ENCODE measurements at places on chromosomes 1 and 21.

GRCh38 chr1:186865857-186866256, 37.1 kb downstream of the PLA2G4A start:
- DNase-seq: no peak

DNA sequence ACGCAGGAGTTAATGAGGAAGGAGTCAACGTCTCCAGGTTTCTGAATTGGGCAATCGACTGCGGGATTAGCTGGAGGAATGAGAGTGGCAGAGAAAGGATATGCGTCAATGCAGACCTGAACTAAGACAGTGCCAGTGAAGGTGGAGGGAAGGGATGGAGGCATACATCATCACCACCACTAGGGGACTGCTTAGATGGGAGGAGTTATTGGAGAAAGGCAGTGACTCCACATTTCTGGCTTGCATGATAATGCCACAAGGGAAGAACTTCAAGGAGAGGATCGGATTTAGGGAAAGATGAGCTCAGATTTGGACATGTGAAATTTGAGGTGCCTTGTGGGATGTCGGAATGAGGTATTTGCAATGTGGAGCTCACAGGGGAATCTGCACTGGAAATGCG, 17.5 kb downstream of the VASH2 start:
- DNase-seq: no peak

GRCh38 chr1:160993544-160994193, 27.3 kb downstream of the F11R start:
- no peak for DNase-seq

DNA sequence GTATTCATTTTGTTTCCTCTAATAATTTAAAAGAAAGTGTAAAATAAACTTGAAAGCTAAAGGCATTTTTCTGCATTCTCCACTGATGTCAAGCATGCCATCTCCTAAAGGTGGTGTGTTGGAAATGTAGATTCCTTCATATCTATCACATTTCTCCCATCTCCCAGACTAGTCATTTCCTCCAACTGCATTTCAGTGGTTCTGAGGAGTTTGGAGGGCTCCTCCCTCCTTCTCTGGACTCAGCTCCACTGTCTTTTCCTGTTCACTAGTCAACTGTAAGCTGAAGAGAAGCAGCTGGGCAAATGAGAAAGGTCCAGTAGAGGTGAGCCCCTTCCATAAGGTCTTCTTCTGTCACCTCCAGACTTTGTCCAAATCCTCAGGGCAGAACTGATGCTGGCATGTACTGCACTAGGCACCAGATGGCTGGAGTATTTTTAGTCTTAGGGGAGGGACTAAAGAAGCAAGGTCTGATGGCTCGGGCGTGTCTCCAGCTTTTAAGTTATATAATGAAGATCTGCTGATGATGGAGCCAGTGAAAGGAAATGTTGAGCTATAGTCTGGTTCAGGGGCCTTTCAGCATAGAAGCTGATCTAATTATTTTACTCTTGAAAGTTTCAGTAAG, 186.1 kb downstream of the NTNG1 start:
- DNase-seq: no peak

GRCh38 chr21:46061063-46061462, 36.8 kb upstream of the COL6A2 start:
- no peak for DNase-seq

GRCh38 chr1:23784846-23785245, 6.1 kb upstream of the LYPLA2 start:
- no peak for DNase-seq

DNA sequence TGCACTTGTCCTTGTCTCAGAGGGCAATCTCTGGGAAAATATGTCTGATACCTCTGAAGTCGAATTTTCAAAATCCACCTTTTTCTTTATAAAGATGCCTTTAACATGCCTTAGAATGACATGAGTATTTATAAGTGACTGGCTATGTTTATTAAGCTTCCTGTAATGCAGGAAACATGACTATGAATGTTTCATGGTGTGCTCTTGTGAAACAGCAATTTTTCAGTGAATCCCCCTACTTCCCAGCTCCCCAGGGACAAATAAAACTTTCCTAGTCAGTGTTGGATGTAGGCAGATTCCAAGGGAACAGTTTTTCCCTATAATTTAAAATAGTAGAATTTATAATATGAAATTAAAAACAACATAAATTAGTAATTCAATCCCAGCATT, 437.0 kb downstream of the LMO4 start:
- no peak for DNase-seq

DNA sequence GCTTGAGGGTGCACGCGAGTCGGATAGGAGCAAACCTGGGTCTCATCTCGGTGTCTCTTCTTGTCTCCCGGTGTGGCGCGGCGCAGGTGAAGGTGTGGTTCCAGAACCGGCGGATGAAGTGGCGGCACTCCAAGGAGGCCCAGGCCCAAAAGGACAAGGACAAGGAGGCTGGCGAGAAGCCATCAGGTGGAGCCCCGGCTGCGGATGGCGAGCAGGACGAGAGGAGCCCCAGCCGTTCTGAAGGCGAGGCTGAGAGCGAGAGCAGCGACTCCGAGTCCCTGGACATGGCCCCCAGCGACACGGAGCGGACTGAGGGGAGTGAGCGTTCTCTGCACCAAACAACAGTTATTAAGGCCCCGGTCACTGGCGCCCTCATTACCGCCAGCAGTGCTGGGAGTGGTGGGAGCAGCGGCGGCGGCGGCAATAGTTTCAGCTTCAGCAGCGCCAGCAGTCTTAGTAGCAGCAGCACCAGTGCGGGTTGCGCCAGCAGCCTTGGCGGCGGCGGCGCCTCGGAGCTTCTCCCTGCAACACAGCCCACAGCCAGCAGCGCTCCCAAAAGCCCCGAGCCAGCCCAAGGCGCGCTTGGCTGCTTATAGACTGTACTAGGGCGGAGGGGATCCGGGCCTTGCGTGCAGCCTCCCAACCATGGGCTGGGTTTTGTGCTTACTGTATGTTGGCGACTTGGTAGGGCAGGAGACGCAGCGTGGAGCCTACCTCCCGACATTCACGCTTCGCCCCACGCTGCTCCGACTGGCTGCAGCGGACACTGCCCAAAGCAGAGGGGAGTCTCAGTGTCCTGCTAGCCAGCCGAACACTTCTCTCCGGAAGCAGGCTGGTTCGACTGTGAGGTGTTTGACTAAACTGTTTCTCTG, 5.1 kb downstream of the HLX start:
- DNase-seq: no peak

GRCh38 chr1:115640384-115640783, 1.4 kb upstream of the VANGL1 start:
- DNase-seq: no peak

GRCh38 chr1:39434797-39435395, 56.5 kb upstream of the BMP8A start:
- no peak for DNase-seq

GRCh38 chr1:170145770-170146676, at the start of gene NTMT2:
NTMT2 (plus strand) TSS chr1:170145959; CDS start chr1:170146108, 149 bp downstream.
- DNase-seq: no peak

DNA sequence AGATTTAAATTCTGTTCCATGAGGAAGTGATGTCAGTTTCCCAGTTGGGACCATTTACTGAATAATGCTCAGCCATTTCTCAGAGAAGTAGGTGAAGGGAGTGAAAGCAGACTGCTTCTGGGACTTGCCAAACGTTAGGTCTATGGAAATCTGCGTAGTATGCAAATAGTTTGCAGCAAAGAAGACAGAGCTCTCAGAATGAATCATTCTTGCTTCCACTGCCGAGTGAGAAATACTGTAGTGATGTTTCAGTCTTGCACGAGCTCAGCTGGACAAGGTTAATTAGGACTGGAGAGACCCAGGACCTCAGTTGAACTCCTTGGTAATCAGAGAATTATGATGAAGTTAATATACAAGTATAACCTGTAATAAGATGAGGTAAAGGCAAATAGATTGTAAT, 317.7 kb upstream of the DAB1 start:
- DNase-seq: no peak

GRCh38 chr1:6445062-6445763, 20.6 kb downstream of the ESPN start:
- DNase-seq: no peak

DNA sequence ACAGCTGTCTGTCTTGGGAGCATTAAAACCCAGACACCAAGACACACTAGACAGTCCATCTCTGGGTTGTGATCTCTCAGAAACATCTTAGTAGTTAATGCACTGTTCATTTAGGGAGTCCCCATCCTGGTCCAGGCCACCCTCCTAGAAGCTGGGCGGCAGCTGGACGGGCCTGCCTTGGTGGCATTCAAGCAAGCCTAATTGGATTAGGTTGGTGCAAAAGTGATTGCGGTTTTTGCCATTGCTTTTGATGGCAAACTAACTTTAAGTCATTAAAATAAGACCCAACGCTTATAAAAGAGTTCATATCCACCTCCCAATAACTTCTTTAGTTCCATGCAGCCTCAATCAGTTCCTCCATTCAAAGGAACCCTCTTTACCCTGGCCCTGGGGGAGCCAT, 21.7 kb downstream of the ATP5PO start:
- DNase-seq: no peak

GRCh38 chr21:35603494-35603893, 456.8 kb downstream of the SETD4 start:
- DNase-seq: no peak

DNA sequence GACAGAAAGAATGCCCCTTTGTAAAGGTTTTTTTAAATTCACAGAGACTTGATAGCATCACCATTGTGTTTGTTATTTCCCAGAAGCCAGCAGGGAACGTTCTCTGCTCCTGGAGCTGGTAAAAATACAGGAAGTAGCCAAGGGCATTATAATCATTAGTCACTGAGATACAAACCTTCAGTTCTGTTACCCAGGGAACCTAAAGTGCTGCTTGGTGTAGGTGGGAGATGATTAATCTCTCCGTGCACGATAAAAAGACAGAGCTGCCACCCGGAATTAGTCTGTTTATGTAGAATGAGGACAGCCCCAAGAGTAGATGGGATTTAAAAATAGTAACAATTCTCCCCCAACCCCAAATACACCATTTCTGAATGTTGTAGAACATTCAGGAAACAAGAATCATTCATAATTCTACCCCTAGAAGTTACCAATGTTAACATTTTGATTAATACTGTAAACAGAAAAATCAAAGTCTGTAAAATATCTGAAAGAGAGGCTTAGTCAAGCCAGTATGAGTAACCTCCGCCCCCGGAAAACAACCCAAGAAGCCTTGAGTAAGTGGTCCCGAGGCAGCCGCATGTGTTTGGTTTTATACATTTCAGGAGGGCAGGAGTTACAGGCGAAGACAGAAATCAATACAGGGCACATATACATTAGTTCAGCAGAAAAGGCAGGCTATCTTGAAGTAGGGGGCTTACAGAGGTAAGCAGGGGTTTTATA, 45.3 kb upstream of the CTBS start:
- no peak for DNase-seq

- no peak for DNase-seq
Observed at GRCh38 chr1:70085521-70085920, 119.9 kb downstream of the LRRC40 start.

GRCh38 chr1:46446646-46447498, 42.8 kb upstream of the DMBX1 start:
- DNase-seq: peak; percentile 45

DNA sequence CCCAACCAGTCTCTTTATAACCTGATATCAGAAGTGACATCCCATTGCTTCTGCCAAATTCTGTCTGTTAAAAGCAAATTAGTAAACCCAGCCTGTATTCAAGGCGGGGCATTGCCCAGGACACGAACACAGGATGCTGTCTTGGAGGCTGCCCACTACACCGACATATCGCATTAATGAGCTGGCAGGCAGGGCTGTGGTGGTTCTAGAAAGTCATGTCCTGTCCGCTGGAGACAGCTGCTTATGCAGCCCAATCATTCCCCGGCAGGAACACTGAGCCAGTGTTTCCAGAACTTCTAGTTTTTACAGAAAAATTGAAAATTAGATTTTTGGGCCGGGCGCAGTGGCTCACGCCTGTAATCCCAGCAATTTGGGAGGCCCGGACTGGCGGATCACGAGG, 19.3 kb downstream of the C1orf167 start:
- no peak for DNase-seq

DNA sequence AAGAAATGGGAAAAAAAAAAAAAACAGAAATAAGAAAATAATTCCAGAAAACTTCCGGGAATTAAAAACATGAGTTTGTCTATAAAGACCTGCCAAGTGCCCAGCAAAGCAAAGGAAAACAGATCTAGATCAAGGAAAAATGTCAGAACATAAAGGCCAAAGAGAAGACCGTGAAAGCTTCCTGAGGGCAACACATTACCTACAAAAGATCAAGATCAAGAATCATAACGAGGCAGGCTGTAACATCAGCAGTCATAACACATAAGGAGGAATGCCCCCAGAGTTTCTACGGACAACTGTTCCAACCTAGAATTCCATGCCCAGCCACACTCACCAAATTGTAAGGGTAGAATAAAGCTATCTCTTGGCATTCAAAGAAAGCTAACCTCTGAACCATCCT, 3.8 kb downstream of the CCSAP start:
- DNase-seq: no peak

GRCh38 chr1:114368560-114369255, 142.3 kb downstream of the TRIM33 start:
- no peak for DNase-seq

GRCh38 chr1:201108614-201109013, 3.6 kb downstream of the CACNA1S start:
- no peak for DNase-seq

DNA sequence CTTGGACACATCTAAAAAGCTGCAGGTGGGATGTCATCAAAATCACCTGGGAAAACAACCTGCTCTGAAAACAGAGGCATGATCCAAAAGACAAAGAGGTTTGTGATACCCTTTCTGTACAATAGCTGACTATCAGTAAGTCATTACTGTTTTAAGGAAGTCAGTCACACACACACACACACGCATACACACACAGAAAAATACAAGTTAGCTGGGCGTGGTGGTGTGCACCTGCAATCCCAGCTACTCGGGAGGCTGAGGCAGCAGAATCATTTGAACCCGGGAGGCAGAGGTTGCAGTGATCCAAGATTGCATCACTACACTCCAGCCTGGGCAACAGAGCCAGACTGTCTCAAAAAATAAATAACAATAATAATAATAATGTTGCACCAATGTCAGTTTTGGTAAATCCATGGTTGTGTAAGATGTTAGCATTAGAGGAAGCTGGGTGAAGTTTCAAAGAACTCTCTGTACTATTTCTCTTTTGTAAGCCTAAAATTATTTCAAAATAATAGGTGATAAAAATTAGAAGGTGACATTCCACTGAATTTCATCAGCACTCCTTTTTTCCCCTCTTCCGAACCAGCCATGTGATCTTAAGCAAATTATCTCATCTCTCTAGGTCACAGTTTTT, 9.9 kb upstream of the HLCS start:
- no peak for DNase-seq

- no peak for DNase-seq
Observed at GRCh38 chr1:46612937-46613660, 3.5 kb downstream of the MOB3C start.

DNA sequence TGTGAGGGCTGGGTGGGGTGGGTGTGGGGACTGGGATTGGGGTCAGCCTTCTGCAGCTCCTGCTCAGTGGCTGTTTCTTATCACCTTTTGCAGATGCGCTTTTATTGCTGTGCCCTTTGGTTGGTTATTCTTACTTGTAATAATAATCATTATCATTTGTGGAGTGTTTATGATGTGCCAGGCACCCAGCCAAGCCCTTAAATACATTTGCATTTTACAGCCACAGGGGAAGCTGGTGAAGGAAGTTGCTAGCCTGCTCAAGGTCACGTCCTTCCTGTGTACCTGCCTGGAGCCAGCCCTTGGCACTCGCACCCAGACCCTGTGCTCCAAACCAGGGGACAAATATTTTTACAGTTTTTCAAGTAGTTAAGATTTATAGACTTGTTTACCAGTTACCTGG, 144.0 kb downstream of the PGBD5 start:
- DNase-seq: no peak

- no peak for DNase-seq
Observed at GRCh38 chr1:160778976-160779375, 17.0 kb upstream of the LY9 start.

All from NK-92 treated with Interleukin-12 subunit alpha and Interleukin-12 subunit beta, amount 100 ng/mL, for 24 hours (cell line).